ENCODE measurements at places on chromosomes 4 and X.
A peak's percentile ranks its signal among the peaks of the same experiment; 100 is the strongest.

DNA sequence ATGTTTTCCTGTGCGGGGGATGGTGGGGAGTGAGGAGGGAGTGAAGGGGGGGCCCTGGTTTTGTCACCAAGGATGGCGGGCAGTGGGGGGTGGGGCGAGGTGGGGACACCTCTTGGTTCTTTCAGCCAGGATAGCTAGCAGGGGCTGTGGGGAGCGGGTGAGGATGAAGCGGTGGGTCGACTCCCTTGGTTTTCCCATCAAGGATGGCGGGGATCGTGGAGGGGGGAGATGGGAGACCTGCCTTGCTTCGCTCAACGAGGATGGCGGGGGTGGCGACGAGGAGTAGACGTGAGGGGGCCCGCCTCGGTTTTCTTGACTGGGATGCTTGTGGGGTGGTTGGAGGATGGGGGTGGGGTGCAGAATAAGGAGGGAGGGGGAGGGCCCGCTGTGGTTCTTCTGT lies 643 bp downstream of the FHL1 start:
- no peak for DNase-seq

DNA sequence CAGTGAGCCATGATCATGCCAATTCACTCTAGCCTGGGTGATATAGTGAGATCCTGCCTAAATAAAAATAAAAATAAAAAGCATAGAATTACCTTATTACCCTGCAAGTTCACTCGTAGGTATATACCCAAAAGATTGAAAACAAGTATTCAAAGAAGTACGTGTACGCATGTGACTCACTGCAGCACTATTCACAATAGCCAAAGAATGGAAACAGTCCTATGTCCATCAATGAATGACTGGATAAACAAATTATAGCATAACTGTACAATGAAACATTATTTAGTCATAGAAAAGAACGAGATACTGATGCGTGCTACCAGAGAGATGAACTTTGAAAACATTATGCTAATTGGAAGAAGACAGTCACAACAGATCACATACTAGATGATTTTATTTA lies 204.6 kb upstream of the DIAPH2 start:
- no peak for DNase-seq

GRCh38 chr4:38805530-38806145 lies 1.0 kb upstream of the TLR1 start:
- DNase-seq, result no peak

GRCh38 chr4:101888472-101888871 lies 97.9 kb downstream of the BANK1 start:
- DNase-seq, result no peak

DNA sequence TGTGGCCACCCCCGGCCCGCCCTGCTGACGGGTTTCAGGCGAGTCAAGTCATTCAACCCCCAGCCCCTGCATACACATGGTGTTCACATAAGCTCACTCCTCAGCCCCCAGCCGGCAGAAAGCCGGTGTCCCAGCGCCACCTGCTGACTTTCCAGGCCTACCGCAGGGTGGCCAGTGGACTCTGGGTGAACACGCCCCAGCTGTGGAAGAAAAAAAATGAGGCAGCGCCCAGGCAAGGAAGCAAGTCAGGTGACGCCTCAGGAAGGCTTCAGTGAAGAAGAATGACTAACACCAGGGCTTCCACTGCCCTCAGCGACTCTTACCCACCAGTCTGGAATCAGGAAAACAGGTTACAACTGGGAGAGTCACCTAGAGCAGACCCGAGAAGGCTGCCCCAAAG lies 15.8 kb downstream of the BCAP31 start:
- DNase-seq, result peak; percentile 5

DNA sequence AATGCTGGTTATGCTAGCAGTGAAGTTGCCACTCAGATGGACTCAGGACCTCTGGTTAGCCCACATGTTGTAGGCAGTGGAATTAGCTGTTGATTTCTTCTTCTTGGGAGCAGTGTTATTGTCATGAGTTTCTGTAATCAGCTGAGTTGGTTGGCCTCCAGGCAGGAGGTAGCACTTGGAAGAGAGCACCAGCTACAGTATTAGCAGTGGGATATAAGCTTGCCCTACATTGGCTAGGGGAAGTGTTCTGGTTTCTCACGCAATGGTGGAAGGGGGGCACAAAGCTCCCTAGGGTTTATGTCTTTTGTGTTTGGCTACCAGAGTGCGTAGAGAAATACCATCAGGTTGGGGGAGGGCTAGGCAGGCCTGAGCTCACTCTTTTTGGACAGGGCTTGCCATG lies 34.0 kb upstream of the UCP1 start:
- no peak for DNase-seq

DNA sequence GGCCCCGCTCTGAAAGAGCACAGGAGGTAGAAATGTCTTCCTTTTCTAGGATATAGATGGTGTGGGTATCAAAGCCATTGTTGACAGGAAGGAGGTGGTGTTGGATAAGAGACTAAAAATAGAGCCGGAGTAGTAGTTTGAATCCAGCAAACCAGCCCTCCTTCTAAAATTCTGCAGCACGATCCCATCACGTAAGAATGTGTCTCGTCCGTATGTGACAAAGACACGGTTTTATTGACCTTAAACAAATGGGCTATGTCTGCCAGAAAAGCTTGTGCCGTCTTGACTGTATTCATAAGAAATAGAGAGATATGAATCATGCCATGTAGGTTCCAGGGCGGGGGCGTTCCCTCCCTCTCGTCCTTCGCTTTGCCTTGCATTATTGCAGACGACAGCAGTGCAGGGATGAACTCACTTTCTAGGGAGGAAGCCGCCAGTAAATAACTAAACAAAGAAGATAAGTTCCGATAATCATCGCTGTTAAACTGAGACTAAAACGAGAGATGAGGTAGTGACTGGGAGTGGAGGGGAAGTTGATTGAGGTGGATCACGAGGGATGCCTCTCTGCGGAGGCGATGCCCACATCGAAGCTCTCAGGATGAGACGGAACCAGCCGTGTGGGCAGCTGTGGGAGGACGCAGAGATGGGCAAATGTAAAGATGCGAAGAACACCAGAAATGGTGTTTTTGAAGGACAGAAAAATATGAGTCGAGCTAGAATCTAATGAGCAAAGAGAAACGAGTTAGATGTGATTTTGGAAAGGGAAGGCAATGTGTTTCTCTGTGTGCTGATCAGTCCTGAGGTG lies 3.4 kb downstream of the TENM3 start:
- no peak for DNase-seq

DNA sequence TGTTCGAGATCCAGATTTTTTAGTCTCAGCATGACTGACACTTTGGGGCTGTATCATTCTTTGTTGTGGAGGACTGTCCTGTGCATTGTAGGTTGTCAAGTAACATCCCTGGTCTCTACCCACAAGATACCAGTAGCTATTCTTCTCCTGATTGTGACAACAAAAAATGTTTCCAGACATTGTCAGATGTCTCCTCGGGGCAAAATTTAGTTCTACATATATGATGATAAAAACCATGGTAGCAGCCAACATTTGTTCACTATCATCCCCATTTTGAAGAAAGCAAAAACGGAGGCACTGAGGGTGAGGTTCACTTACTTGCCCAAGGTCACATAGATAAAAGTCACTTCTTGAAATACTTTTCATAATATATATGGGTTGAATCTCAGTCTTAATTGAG lies 11.3 kb downstream of the REPS2 start:
- no peak for DNase-seq

GRCh38 chr4:142065086-142065647 lies 428.8 kb downstream of the IL15 start:
- no peak for DNase-seq

DNA sequence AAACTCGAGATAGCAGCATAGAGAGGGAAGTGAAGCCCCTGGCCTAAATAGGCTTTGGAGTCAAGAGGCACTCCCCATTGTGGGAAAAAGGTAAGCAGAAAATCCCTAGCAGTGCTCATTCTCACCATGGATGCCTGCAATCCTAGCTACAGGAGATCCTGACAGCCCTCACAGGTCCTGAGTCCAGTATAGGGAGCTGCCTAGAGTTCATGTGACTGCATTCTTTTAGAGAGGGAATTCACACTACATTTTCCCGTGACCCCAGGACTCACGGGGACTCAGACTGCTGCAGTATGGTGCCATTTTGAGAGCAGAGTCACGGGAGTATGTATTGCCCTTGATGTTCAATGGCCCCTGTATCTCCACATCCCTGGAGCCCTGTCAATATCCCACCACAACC lies 82.4 kb downstream of the MAGED1 start:
- DNase-seq, result no peak

GRCh38 chrX:130055899-130056298 lies 54.4 kb downstream of the ELF4 start:
- DNase-seq, result no peak

DNA sequence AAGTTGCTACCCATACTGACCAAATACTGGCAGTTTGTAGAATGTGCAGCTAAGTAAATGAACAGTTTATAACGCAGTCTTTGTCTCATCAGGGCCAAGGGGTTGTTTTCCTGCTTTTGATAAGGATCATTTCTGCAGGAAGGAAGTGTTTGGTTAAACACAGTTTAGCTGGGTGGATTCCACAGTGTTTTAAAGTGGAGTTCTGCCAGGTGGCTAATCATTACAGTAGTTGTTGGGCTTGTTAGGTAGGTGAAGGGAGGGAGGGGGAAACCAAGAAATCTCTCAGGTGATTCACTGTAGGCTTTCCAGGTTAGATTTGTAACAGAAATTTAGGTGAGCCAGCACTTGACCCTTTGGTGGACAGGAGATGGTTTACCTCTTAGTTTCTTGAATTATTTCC lies 58.1 kb downstream of the FNIP2 start:
- DNase-seq, result no peak

DNA sequence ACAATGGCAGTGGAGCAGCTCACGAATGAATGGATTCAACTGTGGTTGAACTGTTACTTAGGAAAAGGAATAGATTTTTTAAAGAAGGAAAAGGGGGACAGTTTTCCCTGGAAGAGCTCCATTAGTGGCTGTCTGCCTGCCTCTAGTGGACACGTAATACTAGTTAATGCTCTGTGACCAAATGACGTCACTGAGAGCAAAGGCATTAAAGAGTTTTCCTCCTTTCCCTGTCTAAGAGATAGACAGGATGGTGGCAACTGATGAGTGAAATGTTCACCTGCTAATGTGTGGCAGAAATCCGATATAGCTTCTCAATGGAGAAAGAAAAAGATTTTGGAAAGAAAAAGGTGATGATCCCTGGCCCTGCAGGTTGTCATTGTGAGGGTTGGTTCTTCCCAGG lies 52.3 kb upstream of the SCML1 start:
- no peak for DNase-seq

GRCh38 chrX:13923289-13923688 lies 106.4 kb upstream of the GPM6B start:
- no peak for DNase-seq

GRCh38 chr4:117898496-117898895 lies 135.8 kb upstream of the NDST3 start:
- no peak for DNase-seq

GRCh38 chr4:141575884-141576283 lies 60.5 kb upstream of the IL15 start:
- no peak for DNase-seq

Data from activated CD8-positive, alpha-beta memory T cell treated with anti-CD3 and anti-CD28 coated beads for 4 hours (primary cell).